Endodermal cell (in vitro differentiated cells): ENCODE measurements at places on chromosomes 11 and 22. TPM values are rescaled to one million over a fixed set of nuclear protein-coding genes. Genes with fewer than 3 reads are reported as not detected.

- no peaks in the 10 kb centered on the region for H3K27me3 ChIP-seq
- no peaks in the 10 kb centered on the region for H3K36me3 ChIP-seq
- peak overlapping the region; percentile 71 for H3K27ac ChIP-seq
- DNase-seq, result no peak
- peaks cover 6% of the 10 kb centered on the region for H3K4me1 ChIP-seq
Observed at GRCh38 chr11:77474684-77475060, 778 bp upstream of the PAK1 start.

The NNMT gene
- total RNA-seq, result not detected in 2 replicates

The CYB561A3 gene
- 19.3 and 22.8 TPM in 2 replicates for total RNA-seq

DNA sequence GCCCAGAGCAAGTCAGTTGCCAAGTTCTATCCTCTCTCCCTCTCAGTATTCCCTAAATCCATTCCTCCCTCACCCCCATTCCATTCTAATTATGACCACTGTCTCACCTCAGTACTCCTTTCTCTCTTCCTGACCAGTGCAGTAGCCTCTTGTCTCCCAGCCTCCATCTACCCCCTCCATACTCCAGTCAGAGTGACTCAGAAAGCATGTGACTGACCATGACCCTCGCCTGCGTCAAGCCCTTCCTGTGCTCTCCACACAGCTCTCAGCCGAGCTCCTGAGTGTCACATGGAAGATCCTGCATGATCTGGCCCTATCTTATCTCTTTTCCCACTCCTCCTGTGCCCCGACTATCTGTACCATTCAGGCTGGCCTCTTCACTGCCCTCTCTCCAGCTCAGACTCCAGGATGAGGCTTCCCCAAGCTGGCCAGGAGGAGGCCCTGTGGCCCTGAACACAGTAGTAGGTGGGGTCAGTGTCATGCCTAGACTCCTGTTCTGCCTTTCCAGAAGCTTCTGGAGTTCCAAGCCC, 42.6 kb downstream of the NEU3 start:
- DNase-seq, result no peak
- H3K36me3 ChIP-seq, result no peaks in the 10 kb centered on the region
- no peak overlapping the region for H3K4me3 ChIP-seq
- no peak overlapping the region for H3K27ac ChIP-seq
- peaks cover 18% of the 10 kb centered on the region for H3K27me3 ChIP-seq

- H3K27ac ChIP-seq, result no peak overlapping the region
- DNase-seq, result peak; percentile 37
- no peaks in the 10 kb centered on the region for H3K4me1 ChIP-seq
- H3K4me3 ChIP-seq, result no peak overlapping the region
- no peaks in the 10 kb centered on the region for H3K36me3 ChIP-seq
Observed at GRCh38 chr22:19824212-19824925, 30.3 kb downstream of the GNB1L start.

The CSNK1E gene
- 206 and 229 TPM in 2 replicates for total RNA-seq

GRCh38 chr11:123392431-123392830, 37.6 kb upstream of the GRAMD1B start:
- no peak overlapping the region for H3K27ac ChIP-seq
- no peaks in the 10 kb centered on the region for H3K36me3 ChIP-seq
- H3K4me1 ChIP-seq, result peaks cover 11% of the 10 kb centered on the region
- no peak for DNase-seq
- no peaks in the 10 kb centered on the region for H3K27me3 ChIP-seq

The HBB gene
- total RNA-seq, result not detected in 3 replicates

DNA sequence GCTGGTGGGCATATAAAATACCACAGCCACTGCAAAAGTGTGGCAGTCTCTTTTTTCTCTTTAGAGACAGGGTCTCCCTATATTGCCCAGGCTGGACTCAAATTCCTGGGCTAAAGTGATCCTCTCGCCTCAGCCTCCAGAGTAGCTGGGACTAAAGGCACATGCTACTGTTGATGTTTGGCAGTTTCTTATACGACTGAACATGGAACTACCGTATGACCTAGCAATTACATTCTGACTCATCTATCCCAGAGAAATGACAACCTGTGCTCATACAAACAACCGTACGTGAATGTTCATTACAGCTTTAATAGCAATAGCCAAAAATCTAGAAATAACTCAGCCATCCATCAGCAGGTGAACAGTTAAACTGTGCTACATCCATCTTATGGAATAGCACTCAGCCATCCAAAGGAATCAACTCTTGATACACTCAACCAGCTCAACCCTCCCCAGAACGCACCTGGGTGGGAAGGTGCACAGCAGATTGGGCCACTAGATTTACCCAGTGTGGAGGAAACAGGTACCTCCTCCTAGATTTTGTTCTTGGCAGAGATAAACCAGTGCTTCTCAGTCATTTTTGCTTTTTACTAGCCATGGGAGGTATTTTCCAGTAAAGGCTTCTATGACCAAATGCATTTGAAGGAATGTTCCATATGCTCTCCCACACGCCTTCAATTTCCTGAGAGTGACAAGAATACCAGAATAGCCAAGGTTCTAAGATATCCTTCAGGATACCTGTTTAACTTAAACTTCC, 130.5 kb downstream of the MED15 start:
- H3K27me3 ChIP-seq, result no peaks in the 10 kb centered on the region
- H3K4me3 ChIP-seq, result no peak overlapping the region
- no peaks in the 10 kb centered on the region for H3K36me3 ChIP-seq
- no peak for DNase-seq

- no peaks in the 10 kb centered on the region for H3K4me1 ChIP-seq
- no peaks in the 10 kb centered on the region for H3K36me3 ChIP-seq
- no peak overlapping the region for H3K4me3 ChIP-seq
- no peak for DNase-seq
- no peaks in the 10 kb centered on the region for H3K27me3 ChIP-seq
Observed at GRCh38 chr11:110490886-110491285, 61.1 kb downstream of the FDX1 start.

The RAPSN gene
- total RNA-seq, result 0.40 to 0.61 TPM in 2 of 3 replicates, not detected in the other

The DEFB131B gene
- total RNA-seq, result not detected in 2 replicates

DNA sequence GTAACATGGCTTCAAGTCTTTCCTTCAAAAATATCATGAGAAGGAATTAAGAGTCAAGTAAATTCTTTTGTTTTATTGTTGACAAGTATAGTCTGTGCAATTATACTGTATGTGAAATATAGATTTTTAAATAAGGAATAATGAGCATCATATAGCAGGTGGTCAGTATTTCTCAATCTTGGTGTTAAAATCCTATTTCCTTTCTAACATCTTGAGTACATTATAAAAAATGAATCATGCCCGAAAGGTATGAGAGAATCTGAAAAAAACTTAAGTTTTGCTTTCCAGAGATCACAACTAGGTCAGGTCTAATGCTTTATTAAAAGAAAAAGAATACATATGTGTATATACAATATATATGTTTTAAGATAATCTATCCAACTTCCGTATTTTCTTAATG, 53.1 kb downstream of the KIF18A start:
- no peak overlapping the region for H3K27ac ChIP-seq
- H3K36me3 ChIP-seq, result peaks cover 27% of the 10 kb centered on the region
- H3K4me3 ChIP-seq, result no peak overlapping the region
- no peaks in the 10 kb centered on the region for H3K4me1 ChIP-seq
- no peak for DNase-seq

GRCh38 chr22:50247748-50248147, 2.9 kb upstream of the TUBGCP6 start:
- no peak overlapping the region for H3K27ac ChIP-seq
- H3K27me3 ChIP-seq, result no peaks in the 10 kb centered on the region
- peaks cover 25% of the 10 kb centered on the region for H3K36me3 ChIP-seq
- no peak overlapping the region for H3K4me3 ChIP-seq
- H3K4me1 ChIP-seq, result peaks cover 3% of the 10 kb centered on the region
- peak; percentile 93 for DNase-seq

GRCh38 chr22:23193882-23194281, 13.6 kb downstream of the BCR start:
- no peak for DNase-seq
- no peak overlapping the region for H3K4me3 ChIP-seq
- H3K27ac ChIP-seq, result no peak overlapping the region

The SYNGR1 gene
- 36.3 to 39.5 TPM (median 37.9 TPM) in 3 replicates for total RNA-seq
